ENCODE measurements at places on chromosomes 11 and 22.

- DNase-seq: no peak
These were observed 33.8 kb upstream of the VWA5A start for GRCh38 chr11:124081483-124081882.

GRCh38 chr22:27980424-27981148, 61.5 kb upstream of the PITPNB start:
- no peak for DNase-seq

DNA sequence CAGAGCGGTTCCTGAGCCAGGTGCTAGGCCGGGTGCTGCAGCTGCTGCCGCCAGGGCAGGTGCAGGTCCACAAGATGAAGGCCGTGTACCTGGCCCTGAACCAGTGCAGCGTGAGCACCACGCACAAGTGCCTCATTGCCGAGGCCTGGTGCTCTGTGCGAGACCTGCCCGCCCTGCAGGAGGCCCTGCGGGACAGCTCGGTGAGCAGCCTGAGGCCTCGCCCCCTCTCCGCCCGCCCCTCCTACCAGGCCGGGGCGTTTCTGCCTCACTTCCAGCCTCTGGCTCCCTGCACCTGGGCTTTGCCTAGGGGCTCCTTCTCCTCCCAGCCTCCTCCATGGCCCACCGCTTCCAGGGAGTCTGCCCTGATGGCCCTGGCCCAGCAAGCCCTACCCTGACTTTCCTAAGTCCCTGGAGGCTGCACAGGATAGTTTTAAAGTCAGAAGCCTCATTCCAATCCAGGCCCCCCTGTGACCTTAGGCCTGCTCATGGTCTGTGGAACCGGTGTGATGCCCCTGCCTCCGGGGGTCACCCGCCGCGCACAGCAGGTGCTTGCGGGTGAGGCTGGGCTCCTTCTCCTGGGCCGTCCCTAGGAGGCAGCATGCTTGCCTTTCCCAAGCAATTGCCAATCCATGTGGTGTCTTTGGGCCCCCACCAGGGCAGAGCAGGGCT, 5.5 kb downstream of the TCIRG1 start:
- DNase-seq: no peak

- DNase-seq: no peak
These were observed 5.3 kb upstream of the BRSK2 start for GRCh38 chr11:1384199-1384970.

- DNase-seq: no peak
These were observed 202.2 kb downstream of the CEP164 start for GRCh38 chr11:117529816-117530215.

All from foreskin melanocyte (primary cell).